NCI-H524 (cell line): ENCODE measurements at places on chromosomes 3 and 15.
A peak's percentile ranks its signal among the peaks of the same experiment; 100 is the strongest.

DNA sequence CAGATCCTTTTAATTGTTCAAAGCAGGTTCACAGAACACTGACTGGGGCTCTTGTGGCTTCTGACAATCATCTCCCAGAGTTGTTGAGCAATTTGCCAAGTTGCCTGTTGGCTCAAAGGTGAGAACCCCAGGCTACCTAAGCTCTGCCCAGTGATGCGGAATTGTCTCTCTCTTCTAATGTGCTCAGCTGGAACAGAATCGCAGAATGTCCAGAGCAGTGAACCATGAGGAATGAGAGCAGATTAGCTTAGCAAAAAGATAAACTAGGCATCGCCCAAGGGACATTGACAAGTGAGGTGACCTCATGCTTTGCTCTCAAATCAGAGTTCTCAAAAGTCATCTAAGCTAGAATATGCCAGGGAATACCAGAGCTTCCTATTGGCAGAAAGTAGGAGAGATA is 148.1 kb downstream of the WDR76 start:
- no peak for DNase-seq

- no peak for DNase-seq
These were observed 61.8 kb downstream of the SLC9A9 start for GRCh38 chr3:143786219-143787191.

DNA sequence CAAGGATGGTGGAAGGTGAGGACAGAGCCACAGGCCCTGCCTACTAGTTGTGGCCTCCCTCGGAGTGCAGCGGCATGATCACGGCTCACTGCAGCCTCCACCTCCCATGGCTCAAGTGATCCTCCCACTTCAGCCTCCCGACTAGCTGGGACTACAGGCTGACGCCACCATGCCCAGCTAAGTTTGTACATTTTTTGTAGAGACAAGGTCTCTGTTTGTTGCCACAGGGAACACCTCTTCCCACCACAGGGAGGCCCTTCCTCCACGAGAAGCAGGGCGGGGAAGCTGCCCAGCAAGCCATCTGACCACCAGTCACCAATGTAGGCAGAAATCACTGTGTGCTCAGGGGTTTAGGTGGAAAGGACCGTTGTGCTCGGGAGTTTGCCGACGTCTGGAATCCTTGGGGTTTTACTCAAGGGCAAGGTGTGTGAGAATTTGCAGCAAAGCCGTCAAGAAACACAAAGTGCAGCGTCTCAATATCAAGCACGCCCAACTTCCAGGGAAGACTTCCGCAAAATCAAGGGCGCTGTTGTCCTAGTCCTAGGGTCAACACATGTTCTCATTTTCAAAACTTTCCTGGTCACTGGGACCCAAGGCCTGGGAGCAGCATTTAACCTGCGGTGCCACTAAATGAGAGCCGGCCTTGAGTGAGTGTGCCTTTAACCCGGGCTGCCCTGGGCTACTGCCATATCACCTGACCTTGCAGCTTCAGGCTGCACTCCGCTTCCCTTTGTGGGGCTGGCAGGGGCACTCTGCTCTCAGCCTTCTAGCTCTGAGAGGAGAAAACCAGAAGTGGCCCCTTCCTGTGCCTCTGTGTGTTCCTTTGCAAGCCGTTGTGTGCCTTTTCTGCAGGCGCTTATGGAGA is 65.7 kb downstream of the SLC12A8 start:
- DNase-seq: no peak

- no peak for DNase-seq
These were observed 486.7 kb downstream of the IL5RA start for GRCh38 chr3:2623436-2623835.

- no peak for DNase-seq
These were observed 379.3 kb upstream of the CBLB start for GRCh38 chr3:106247902-106248684.

DNA sequence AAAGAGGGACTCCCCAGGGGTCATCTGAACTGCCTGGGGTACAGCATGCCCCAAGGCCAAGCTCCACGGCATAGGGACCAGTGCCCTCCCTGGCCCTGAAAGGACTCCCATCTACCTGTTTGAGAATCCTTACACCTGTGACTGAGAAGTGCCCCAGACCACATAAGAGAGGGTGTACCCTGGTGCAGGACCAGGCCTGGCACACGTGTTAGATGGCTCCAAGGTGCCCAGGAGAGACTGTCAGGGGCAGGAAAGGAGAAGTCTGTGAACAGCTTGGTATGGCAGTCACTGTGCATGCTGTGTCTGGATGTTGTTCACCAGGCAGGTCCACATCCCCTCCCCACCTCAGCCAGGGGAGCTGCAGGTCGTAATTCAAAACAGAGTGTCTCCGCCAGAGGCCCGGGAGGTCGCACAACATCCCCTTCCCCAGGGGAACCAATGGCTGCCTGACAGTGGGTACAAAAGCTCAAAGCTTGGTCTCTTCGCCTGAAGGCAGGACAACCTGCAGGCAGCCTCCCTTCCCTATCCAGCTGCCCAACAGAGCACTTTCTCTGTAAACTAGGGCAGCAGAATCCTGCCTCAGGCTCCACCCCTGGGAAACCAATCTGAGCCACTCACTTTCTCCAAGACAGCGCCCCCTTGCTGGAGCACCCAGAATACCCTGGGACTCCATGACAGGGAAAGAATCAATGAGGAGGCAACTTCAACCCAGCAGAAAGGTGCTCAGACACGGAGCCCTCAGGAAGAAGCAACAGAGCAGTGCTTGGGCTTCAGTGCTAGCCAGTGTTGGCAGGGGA is 3.9 kb downstream of the NUP210 start:
- no peak for DNase-seq

DNA sequence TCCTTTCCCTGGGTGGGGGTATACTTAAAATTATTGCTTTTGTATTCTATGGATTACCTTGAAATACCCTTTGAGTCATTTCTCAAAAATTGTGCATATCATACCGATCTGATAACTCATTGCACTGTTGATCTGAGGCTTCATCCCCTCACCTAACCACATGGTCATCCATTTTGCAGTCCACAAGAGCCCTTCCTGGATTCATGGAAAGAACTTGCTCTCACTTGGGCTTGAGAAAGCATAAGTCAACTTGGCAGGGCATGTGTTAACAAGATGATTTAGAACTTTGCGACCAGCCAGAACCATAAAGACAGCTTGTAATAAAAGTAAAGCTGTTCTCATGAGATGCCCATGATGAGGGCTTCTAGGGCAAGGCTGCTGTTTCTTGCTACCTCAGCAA is 22.2 kb downstream of the MME start:
- DNase-seq: no peak

DNA sequence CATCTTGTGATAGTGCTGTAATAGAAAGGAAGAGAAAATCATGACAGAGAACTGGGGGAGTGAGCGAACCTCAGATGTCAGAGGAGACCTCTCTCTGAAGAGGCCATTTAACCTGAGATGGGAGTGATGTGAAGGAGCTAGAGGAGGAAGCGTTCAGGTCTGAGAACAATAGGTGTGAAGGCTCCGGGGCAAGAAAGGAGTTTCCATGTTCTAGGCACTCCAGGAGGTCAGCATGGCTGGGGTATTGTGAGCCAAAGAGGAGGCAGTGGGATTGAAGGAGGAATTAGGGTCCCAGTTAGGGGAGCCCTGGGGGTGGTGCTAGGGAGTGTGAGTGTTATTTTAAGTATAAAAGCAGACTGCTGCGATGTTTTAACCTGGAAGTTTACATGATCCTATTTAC is 8.8 kb upstream of the FILIP1L start:
- DNase-seq: no peak

GRCh38 chr3:11392860-11393114 is 120.6 kb downstream of the ATG7 start:
- DNase-seq: no peak

- DNase-seq: no peak
These were observed 59.1 kb upstream of the SPRED1 start for GRCh38 chr15:38193496-38193895.

GRCh38 chr3:136068708-136069107 is 103.2 kb downstream of the PPP2R3A start:
- DNase-seq: no peak

DNA sequence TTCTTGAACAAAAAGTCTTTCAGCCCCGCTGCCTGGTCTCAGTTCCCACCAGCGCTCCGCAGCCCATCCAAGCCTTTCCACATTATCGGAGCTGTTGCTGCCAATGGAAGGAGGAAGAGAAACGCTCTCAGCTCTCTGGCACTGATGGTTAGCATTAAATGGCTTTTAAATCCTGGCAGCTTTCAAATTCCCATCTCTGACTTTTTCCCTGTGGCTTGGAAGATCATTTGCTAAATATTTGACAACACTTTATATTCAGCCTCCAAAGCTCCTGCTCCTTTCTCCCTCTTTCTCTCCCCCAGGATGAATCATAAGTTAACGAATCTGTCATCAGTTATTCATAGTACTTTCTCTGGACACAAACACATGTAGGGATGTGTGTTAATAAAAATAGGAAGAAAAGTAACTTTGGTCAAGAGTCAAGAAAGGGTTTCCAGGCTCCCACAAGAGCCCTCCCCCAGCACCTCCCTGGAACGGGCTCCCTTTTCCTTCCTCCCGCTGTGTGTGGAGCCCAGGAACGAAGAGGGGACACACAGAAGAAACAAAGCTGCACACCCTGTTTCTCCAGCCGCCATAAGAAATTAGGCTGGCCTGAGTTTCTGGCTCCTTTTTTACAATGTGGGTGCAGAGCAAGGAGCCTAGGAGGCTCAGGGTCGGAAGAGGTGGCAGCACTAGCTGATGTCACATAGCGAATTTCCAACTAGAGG is 47.6 kb upstream of the TSEN2 start:
- DNase-seq: no peak

DNA sequence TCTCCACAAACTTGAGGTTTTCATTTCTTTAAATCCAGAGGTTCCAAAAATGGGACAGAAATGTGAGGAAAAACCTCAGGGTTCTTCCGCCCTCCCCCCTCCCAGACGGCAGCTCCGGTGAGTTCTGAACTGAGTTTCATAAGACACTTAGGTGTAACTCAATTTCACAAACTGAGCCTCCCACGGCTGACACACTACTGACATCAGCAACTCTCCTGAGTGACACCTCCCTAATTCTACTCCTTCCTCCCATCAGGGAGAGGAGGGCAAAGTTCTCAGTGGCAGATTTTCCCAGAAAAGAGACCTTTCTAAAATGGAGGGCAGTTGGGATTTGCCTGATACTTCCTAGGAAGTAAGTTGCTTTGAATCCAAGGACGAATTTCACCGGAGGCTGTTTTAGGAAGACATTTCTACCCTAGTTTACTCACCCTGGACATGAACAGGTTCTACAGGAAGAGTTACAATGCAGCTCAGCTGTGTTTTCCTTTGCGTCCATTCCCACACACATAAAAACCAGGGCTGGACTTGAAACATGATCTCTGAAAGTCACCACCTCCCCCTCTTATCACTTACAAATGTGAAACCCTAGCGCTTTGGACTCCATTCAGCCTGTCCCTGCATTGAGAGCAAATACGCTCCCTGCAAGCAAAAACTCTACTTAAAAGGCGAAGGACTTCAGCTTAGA is 78.1 kb upstream of the LMOD3 start:
- DNase-seq: peak; percentile 5

DNA sequence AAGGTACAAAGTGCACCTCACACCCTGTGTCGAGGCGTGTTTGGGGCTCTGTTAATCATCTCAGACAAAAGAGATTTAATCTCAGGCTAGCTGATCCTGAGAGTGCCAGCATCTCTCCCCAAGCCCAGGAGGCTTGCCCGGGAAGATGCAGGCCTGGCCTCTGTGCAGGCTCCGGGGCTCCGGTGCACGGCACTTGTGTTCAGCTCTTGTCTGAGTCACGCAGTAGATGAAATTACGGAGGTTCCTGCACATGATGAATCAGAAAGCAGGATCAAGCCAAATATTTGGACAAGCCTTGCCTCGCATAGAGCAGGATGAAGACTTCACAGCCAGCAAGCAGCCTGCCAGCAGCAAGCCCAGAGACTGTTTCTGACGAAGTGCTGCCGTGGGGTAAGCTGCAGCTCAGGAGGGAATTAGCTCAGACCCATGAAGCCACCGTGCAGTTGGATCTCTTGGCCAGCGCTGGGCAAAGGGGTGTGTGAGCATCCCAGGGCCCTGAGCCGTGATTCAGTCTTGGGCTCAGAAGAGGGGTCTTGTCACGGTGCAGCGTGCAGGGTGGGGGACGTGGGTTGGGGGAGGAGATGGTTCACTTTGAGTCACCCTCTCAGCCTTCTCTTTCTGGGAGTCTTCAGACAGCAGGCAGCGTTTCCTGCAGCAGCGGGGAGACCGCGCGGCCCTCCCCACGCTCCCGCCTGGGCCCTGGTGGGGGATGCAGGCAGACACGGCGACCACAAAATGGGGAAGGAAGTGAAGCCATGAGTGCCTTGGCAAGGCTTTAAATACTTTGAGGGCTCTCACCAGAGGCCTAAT is 89.2 kb upstream of the MEF2A start:
- no peak for DNase-seq

- no peak for DNase-seq
These were observed 87.0 kb downstream of the CFAP44 start for GRCh38 chr3:113354307-113354706.

GRCh38 chr3:190303884-190304283 is 18.4 kb downstream of the CLDN1 start:
- no peak for DNase-seq

- no peak for DNase-seq
These were observed 605 bp downstream of the DCUN1D1 start for GRCh38 chr3:182979674-182980191.

DNA sequence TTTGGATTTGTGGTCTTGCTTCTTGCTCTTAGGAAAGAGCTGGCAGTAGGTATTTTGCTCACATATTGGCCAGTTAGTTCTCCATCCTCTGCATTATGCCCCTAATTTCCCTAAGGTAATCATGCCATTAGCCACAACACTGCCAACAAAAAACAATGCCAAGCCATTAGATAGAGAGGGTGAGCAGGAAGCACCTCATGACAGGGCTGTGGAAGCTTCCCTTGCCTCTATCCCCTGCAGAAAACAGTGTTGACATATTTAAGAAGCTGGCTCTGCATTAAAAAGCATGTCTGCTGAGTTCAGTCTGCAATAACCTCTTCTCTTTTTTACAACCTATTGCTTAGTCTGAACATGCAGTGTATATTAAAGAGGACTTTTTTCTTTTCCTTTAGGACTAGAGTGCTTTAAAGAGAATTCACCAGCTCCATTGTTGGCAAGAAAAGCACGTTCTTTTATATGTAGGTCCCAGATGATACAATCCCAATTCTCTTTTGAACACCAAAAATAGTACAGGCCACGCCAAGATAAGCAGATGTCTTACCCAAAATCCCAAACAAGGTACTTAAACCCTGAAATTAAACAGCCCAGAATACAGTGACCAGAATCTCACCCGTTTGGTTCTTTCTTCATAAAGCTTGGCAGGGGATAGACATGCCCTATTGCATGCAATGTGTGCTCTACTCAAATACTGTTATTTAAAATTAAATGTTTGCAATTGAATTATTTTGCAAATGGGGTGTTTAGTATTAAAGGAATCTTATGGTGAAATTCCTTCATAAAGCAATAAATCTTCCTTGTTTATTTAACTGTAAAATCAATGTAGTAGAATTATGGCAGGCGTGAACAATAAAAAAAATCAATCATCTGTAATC is 93.7 kb upstream of the UBE3A start:
- DNase-seq: no peak

- no peak for DNase-seq
These were observed 62.2 kb downstream of the PLCH1 start for GRCh38 chr3:155682426-155683343.

- no peak for DNase-seq
These were observed 2.2 kb upstream of the RNF7 start for GRCh38 chr3:141735770-141736465.

GRCh38 chr3:10397879-10398278 is 77.0 kb upstream of the SEC13 start:
- DNase-seq: no peak

- DNase-seq: peak; percentile 53
These were observed 122.6 kb upstream of the SLC6A11 start for GRCh38 chr3:10693457-10693856.

GRCh38 chr3:43010638-43011037 is 31.5 kb downstream of the GASK1A start:
- no peak for DNase-seq

- peak; percentile 42 for DNase-seq
These were observed 65.1 kb downstream of the GOLIM4 start for GRCh38 chr3:168030577-168030976.
